H4 (cell line): ENCODE measurements at places on chromosomes 11 and 22. TPM values are rescaled to one million over a fixed set of nuclear protein-coding genes. Genes with fewer than 3 reads are reported as not detected.

The WNT7B gene
- 0.66 and 1.9 TPM in 2 replicates for total RNA-seq

The MAPK8IP2 gene
- 0.29 and 0.41 TPM in 2 replicates for total RNA-seq

The BATF2 gene
- 1.8 and 2.3 TPM in 2 replicates for total RNA-seq

The CD3D gene
- not detected in 2 replicates for total RNA-seq

The TTC17 gene
- 48.6 and 61.8 TPM in 2 replicates for total RNA-seq

The NXPE2 gene
- total RNA-seq: not detected in 2 replicates

The LGR4 gene
- total RNA-seq: 25.1 and 28.5 TPM in 2 replicates
